ENCODE measurements at places on chromosomes 11 and 22.

- no peak for DNase-seq
These were observed 56.6 kb upstream of the FDX1 start for GRCh38 chr11:110373051-110373702.

DNA sequence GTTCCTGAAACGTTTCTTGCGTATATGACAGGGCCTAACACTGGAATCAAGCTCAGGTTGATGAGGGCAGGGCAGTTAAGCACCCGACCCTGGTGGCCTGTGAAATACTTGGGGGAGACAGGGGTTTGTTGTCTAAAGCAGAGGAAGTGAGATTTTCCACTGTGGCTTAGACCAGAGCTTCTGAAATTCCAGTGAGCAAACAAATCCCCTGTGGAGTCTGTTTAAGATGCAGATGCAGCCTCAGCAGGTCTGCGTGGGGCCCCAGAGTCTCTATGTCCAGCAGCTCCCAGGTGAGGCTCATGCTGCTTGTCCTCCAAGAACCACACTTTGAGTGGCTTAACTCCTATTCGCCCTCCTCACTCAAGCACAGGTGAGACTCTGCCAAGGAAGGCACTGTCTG lies 39.1 kb upstream of the PRAME start:
- DNase-seq = no peak

DNA sequence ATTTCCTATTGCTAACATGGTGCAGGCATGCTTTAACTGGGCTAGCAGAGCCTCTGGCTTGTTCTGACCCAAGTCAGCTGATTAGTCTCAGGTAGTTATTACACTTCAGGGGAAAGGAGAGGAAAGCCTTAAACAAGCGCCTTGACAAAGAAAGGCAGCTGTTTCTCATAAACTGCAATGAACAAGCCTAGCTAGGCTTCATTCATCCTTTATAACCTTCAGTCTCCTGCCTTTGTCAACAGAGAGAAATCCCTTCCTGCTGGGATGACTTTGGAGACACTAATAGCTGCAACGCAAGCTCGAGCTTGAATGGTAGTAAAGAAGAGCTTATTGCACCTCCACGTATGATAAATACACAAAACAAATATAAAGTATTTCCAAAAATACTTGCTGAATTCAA lies 68.4 kb downstream of the CCDC34 start:
- DNase-seq = no peak

GRCh38 chr11:112467721-112468120 lies 207.1 kb upstream of the PLET1 start:
- no peak for DNase-seq

DNA sequence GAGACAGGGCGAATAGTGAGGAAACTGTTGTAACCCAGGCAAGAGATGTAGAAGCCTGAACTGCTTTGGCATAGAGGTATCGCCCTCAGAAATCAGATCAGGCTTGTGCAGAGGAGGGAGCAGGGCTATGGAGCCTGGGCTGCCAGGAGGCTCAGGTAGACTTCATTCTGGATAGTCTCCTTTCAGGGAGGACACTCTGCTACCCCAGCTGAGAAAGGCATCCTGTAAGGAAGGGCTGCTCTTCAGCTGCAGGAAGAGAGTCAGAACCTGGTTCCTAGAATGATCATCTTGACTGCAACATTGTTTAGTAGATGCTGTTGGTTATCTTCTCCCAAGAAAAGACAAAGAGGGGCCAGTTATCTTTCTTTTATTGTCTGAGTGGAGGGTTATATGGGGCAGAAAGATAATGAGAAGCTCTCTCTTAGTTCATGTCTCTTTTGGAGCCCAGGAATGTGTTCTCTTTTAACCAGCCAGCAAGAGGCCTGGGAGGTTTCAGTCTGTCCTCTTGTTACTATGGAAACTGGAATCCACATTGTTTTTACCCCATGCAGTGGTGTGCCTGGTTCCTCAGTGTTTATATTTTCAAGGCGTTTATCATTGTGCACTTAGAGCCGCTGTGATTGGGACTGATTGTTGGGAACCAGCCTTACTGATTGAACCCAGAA lies 95.7 kb downstream of the STIM1 start:
- DNase-seq = no peak

GRCh38 chr22:32202539-32203180 lies 2.2 kb downstream of the RFPL2 start:
- DNase-seq = no peak

- no peak for DNase-seq
These were observed 69.7 kb upstream of the RASD2 start for GRCh38 chr22:35470903-35471321.

GRCh38 chr11:36509201-36509639 lies 852 bp downstream of the TRAF6 start:
- DNase-seq = no peak

GRCh38 chr11:134024420-134025081 lies 44.3 kb upstream of the JAM3 start:
- no peak for DNase-seq

DNA sequence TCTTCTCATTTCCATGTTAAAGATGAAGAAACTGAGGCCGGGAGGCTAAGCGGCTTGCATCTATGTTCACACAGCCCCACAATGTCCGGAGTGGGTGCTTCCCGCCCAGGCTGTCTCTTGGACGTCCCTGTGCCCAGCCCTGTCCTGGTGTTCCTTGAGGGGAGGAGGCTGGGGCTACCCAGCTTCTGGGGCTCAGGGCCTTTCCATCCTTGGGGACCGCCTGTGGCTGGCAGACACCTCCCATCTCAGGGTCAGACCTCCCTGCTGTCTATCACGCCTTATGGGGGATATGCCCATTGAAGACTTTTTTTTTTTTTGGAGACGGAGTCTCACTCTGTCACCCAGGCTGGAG lies 95.5 kb downstream of the WNT7B start:
- DNase-seq = no peak

GRCh38 chr22:27377501-27378295 lies 423.9 kb downstream of the MN1 start:
- DNase-seq = no peak

- DNase-seq = no peak
These were observed 55.1 kb downstream of the SESN3 start for GRCh38 chr11:95175818-95176380.

DNA sequence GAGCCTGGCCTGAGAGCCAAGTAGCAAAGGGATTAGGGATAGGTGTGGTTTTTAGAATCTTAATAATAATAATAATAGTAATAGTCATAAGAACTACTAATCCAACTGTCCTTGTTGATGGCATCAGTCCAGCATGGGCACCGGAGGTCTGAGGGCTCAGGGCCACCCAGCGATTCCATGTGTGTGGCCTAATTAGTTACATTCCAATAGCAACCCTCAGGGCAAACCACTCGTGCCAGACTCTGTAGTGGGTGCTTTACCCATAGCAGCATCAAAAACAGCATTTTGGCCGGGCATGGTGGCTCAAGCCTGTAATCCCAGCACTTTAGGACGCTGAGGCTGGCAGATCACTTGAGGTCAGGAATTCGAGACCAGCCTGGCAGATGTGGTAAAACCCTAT lies 19.0 kb upstream of the MYH9 start:
- DNase-seq = no peak

DNA sequence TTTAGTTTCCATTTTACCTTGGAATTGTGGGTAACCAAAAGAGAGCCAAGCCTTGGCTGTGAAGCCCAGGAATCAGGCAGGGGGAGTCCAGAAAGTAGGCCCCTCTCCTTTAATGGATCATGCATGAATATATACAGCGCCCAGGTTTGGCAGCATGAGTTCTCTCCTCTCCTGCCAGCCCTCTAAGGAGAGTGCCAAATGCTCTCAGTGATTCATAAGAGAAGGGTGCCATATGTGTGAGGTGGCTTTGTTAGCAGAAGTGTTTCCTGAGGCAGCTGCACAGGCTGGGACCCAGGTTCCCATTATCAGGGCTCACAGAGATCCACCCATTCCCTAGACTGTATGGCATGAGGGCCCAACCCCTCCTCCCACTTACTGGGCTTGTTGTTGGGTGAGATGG lies 52.3 kb upstream of the SCUBE2 start:
- DNase-seq = no peak

DNA sequence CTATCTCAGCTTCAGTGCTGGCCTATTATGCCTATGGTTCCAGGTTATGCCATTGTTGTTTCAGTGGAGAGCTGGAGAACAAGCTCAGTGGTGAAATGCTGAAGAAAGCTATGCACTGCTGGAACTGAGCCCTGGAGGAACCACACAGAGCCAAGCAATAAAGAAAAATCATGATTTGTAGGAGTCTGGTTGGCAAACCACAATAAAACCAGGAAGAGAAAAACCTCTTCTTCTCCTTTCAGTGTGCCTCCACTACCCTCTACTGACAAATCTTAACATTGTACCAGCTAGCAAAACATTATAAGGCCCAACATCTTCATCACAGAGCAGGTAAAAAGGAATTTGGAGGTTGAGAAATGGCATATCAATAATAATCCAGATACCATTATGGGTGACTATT lies 5.3 kb downstream of the OR51F2 start:
- DNase-seq = no peak

GRCh38 chr11:76674517-76675400 lies 4.2 kb upstream of the LRRC32 start:
- no peak for DNase-seq

- peak; percentile 16 for DNase-seq
These were observed 28.5 kb downstream of the MAML2 start for GRCh38 chr11:96314326-96315020.

DNA sequence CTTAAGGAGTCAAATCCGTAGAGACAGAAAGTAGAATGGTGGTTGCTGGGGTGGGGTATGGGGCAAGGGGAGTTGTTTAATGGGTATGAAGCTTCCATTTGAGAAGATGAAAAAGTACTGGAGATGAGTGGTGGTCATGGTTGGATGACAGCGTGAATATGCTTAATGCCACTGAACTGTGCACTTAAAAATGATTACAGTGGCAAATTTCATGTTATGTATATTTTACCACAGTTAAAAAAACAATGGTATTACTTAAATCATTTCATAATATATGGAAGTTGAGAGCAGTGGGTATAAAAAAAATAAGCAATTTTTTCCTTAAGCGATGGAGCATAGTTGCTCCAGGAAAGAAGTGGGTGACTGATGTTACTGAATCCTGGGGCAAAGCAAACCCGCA lies 67.1 kb downstream of the C22orf31 start:
- no peak for DNase-seq

GRCh38 chr11:116901211-116901610 lies 63.8 kb upstream of the APOA1 start:
- no peak for DNase-seq

DNA sequence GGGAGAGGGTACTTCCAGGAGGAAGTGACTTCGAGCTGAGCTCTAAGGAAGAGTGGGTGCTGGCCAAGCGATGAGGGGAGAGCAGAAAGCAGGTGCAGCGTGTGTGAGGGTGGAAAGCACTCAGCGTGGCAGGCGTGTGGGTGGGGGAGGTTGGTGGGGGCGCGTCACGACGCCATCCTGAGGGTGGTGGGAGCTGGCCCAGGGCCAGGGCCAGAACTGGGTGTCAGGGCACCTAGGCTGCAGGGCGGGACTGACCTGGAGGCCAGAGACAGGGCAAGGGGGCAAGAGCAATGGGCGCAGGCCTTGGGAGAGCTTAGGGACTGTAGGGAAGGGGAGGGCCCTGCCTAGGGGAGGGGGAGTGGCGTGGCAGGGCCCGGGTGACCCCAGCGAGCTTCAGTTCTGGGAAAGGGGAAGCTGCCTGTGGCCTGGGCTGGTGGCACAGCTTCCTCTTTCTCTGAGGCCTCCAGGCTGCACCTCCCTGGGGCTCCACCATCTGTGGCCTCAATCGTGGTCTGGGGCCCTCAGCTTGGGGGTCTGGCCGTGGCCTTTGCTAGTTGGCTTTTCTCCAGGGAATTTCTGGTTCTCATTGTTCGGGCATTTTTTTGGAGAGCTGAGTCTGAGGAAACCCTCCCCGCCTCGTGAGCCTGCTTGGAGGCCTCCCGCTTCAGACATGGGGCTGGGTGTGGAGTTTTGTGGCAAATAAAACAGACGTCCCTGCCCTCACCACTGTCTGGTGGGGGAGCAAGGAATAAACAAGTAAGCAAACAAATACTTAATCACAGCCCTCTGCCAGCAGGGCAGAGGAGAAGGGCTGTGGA lies 8.9 kb downstream of the RELT start:
- DNase-seq = peak; percentile 94

- no peak for DNase-seq
These were observed 88.7 kb downstream of the STIM1 start for GRCh38 chr11:3944198-3944597.

DNA sequence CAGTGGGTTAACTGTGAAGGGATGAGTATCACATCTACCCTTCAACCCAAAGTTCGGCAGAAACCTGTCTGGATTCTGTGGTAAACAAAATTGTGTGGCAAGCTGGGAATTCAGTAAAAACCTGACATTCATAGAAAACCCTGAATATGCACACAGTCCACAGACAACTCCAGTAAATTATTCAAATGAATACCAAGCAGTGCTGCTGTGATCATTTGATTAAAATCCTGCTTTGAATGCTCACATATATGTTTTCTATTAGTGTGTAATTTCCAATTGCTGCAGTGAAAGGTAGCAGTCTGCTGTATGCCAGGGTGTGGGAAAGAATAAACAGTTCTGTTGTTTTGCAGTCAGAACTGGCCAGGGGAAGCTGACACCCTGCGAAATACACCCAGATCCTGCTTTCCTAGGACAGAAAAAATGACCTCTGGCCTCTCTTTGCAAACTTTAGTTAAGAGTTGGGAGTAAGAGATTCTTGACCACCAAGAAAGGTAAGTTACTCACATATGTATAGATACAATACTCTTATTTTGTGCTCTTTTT lies 217.8 kb downstream of the FAM76B start:
- DNase-seq = no peak

GRCh38 chr22:47195156-47195483 lies 432.7 kb downstream of the TBC1D22A start:
- no peak for DNase-seq

DNA sequence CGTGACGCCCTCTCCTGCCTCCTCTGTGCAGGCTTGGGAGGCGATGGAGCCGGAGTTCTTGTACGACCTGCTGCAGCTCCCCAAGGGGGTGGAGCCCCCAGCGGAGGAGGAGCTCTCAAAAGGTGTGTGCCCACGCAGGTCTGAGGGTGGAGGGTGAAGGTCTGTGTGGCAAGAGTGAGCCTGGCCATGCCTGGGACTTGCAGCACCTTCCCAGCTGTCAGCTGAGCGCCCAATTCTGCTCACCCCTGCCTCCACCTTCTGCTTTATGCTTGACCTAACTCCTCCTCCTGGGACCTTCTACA lies 2.5 kb downstream of the PARVG start:
- DNase-seq = no peak

DNA sequence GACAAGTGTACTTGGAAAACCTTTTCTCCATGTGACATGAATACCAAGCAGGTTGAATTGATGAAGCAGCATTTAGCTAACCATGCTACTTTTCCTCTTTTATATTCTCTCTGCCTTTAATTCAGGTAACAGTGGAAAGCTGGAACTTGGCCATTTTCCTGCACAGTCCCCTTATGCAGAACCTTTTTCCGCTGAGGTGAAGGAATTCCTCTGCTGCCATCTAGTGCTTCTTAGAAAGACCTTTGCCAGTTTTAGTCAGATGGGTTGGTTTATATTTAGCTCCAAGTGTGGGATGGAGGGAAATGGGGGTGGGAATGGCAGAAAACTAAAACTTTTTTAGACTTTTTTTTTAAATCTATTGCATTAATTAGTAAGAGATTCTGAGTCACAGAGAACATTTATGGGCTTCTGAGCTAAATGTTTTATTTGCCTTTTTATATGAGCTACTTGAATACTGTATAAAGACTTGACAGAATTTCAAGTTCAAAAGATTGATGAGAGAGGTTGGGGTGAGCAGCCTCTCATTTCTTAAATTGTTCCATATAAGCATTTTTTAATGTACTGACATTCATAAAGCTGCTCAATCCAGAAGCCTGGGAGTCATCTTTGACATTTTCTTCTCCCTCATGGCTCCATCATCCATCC lies 153.9 kb upstream of the ZC3H12C start:
- DNase-seq = peak; percentile 21

GRCh38 chr11:69752890-69753289 lies 22.3 kb downstream of the FGF4 start:
- no peak for DNase-seq

- no peak for DNase-seq
These were observed 13.1 kb upstream of the RPL3 start for GRCh38 chr22:39332441-39333064.
